ENCODE measurements at places on chromosomes 1 and 21. TPM values are rescaled to one million over a fixed set of nuclear protein-coding genes. Genes with fewer than 3 reads are reported as not detected.
A peak's percentile ranks its signal among the peaks of the same experiment; 100 is the strongest.

Gene MYBPH
- not detected for total RNA-seq

Gene OR2M3
- not detected for total RNA-seq

Gene FAM229A
- 21.8 TPM for total RNA-seq

Gene LHX8
- total RNA-seq: not detected

Gene FAM110D
- total RNA-seq: 0.25 TPM

Gene NPPA
- total RNA-seq: not detected

Gene ATP5IF1
- 110 TPM for total RNA-seq

DNA sequence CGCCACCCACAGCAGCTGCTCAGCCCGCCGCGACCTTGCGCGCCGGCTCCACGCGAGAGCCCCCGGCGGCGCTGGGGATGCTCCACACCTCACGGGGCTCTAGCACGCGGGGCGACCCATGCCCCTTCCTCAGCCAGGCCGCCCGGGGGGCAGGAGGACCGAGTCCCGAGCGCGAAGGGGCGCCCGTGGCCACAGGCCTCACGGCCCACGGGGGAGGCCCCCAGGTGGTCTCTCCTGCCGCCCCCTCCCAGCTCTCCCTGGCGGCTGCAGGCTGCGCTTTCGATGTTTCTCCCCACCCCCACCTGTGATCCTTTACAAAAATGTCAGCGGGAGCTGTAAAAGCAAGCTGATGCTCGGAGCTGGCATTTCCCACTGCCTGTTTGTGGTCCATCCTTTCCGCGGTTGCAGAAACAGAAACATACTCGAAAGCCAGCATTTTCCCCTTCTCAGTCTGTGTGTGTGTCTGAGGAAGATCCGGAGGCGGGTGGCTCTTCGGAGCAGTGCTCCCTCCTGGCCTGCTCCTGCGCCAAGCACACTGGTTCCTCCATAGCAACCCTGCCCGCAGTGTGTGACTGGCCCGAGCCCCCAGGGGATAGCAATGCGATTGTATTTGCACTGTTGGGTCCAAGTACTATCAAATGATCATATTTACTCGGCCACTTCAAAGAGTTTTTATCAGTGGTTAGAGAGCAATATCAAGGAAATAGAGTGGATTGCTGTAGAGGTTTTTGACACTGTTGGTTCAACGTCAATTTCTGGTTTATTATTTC is 2.1 kb downstream of the KIF26B start:
- H3K36me3 ChIP-seq: peaks cover 8% of the 10 kb centered on the region

GRCh38 chr1:3126756-3127678 is 58.0 kb downstream of the PRDM16 start:
- H3K27me3 ChIP-seq: peaks cover 9% of the 10 kb centered on the region
- no peaks in the 10 kb centered on the region for H3K36me3 ChIP-seq
- no peak overlapping the region for H3K27ac ChIP-seq

DNA sequence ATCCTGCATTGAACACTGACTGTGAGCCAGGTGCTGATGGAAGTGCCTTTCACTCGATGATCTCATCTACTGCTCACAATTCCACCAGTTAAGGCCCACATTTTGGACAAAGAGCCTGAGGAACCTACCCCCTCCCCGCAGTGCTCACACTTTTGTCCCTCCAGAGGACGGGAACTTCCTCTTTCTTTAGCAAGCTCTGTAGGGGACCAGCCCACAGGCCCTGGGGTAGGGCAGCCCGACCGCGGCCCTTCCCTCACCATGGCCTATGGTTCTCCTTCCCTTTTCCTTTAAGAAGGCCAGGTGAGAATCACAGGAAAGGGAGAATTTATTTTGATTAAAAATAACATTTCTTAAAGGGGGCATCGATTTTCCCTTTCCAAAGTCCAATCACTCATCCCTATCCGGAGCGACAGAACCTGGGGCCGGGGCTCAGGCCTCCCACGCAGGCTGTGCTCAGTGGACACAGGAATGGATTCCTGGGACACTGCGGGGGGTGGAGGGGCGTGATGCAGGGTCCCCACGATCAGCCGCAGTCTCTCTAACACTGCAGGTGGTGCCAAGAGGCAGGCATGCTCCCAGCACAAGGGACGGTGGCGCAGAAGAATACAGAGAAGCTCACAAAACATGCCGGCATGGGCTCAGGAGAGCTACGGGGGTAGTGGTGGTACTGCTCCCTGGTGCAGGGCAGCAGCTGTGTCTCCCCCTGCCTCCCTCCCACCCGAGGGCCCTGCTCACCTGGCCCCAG is 8.9 kb upstream of the KCNE1 start:
- H3K4me3 ChIP-seq: no peak overlapping the region
- no peaks in the 10 kb centered on the region for H3K4me1 ChIP-seq
- DNase-seq: no peak

DNA sequence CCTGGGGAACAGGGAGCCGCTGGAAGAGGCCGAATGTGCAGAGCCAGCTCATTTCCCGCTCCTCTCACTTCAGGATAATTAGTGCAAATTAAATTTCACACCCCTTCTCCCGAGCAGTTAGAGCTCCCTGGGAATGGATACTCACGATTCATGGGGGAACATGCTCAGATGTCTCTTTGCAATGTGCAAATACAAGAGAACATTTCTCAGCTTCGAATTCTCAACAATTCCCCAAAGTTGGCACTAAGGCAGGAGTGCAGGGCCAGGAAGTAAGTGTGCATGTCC is 54.9 kb downstream of the CAMK2N1 start:
- H3K4me3 ChIP-seq: no peak overlapping the region
- DNase-seq: no peak
- H3K36me3 ChIP-seq: peaks cover 2% of the 10 kb centered on the region
- peaks cover 22% of the 10 kb centered on the region for H3K4me1 ChIP-seq

- peaks cover 3% of the 10 kb centered on the region for H3K27me3 ChIP-seq
- peaks cover 5% of the 10 kb centered on the region for H3K36me3 ChIP-seq
- H3K27ac ChIP-seq: no peak overlapping the region
- no peaks in the 10 kb centered on the region for H3K4me1 ChIP-seq
- no peak for DNase-seq
- no peak overlapping the region for H3K4me3 ChIP-seq
Observed at GRCh38 chr1:51792864-51793263, 85.7 kb downstream of the NRDC start.

- peak overlapping the region; percentile 93 for H3K4me3 ChIP-seq
- peaks cover 14% of the 10 kb centered on the region for H3K4me1 ChIP-seq
- peak overlapping the region; percentile 93 for H3K27ac ChIP-seq
- no peak for DNase-seq
- H3K36me3 ChIP-seq: no peaks in the 10 kb centered on the region
Observed at GRCh38 chr1:44673675-44674112, 587 bp downstream of the TMEM53 start.

DNA sequence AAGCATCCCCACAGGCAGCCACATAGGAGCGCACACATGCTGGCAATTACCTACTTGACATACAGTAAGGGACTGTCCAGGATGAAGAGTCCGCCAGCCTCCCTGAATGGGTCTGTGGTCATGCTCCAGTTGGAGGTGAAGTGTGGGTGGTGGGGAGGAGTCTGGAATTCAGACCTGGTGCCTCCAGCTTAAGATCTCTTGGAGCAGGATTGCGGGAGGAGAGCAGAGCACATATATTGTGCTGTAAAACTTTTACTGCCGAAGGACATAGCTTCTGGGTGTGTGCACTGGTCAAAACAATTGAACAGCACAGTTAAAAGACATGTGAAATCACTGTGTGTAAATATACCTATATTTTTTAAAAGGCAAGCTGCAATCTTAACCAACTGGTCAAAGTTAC is 17.9 kb downstream of the STK40 start:
- DNase-seq: no peak
- no peak overlapping the region for H3K4me3 ChIP-seq
- H3K4me1 ChIP-seq: peaks cover 47% of the 10 kb centered on the region
- H3K36me3 ChIP-seq: no peaks in the 10 kb centered on the region
- H3K27me3 ChIP-seq: peaks cover 6% of the 10 kb centered on the region

DNA sequence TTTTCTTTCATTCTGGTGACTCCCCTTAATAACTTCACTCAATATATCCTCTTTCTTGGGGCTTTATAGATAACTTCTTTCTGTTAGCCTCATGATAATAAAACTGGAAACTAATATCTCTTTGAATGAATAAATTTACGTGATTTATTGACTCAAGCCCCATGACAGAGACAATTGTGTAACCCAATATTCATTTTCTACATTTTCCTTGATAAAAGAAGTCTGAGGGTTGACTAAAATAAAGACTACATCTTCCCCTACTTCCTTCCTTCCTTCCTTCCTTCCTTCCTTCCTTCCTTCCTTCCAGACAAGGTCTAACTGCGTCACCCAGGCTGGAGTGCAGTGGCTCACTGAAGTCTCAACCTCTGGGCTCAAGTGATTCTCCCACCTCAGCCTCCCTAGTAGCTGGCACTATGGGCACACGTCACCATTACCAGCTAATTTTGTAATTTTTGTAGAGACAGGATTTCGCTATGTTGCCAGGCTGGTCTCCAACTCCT is 85.1 kb downstream of the CYYR1 start:
- no peak overlapping the region for H3K27ac ChIP-seq
- peaks cover 4% of the 10 kb centered on the region for H3K27me3 ChIP-seq
- H3K4me3 ChIP-seq: no peak overlapping the region
- no peak for DNase-seq

GRCh38 chr1:160726498-160727315 is 12.3 kb upstream of the SLAMF7 start:
- H3K27me3 ChIP-seq: no peaks in the 10 kb centered on the region
- H3K36me3 ChIP-seq: no peaks in the 10 kb centered on the region
- no peaks in the 10 kb centered on the region for H3K4me1 ChIP-seq
- peak; percentile 56 for DNase-seq
- H3K4me3 ChIP-seq: no peak overlapping the region

GRCh38 chr1:173411835-173412742 is 65.0 kb upstream of the PRDX6 start:
- H3K27me3 ChIP-seq: peaks cover 4% of the 10 kb centered on the region
- no peak for DNase-seq
- no peaks in the 10 kb centered on the region for H3K36me3 ChIP-seq
- no peak overlapping the region for H3K4me3 ChIP-seq

- H3K4me1 ChIP-seq: peaks cover 36% of the 10 kb centered on the region
- DNase-seq: no peak
- peak overlapping the region; percentile 17 for H3K4me3 ChIP-seq
- peaks cover 19% of the 10 kb centered on the region for H3K36me3 ChIP-seq
Observed at GRCh38 chr21:32340863-32341848, 42.5 kb downstream of the MRAP start.

GRCh38 chr1:205610901-205611466 is 20.8 kb downstream of the ELK4 start:
- no peak for DNase-seq
- H3K27ac ChIP-seq: no peak overlapping the region
- H3K4me3 ChIP-seq: no peak overlapping the region
- H3K27me3 ChIP-seq: no peaks in the 10 kb centered on the region
- H3K36me3 ChIP-seq: no peaks in the 10 kb centered on the region

- no peaks in the 10 kb centered on the region for H3K27me3 ChIP-seq
- DNase-seq: no peak
- no peaks in the 10 kb centered on the region for H3K4me1 ChIP-seq
- H3K27ac ChIP-seq: no peak overlapping the region
- H3K4me3 ChIP-seq: no peak overlapping the region
- no peaks in the 10 kb centered on the region for H3K36me3 ChIP-seq
Observed at GRCh38 chr1:202831906-202832305, 21.2 kb downstream of the PCAT6 start.

GRCh38 chr1:16922885-16923431 is 1.2 kb downstream of the CROCC start:
- peak overlapping the region; percentile 81 for H3K4me3 ChIP-seq
- H3K36me3 ChIP-seq: no peaks in the 10 kb centered on the region
- no peak for DNase-seq
- peaks cover 28% of the 10 kb centered on the region for H3K4me1 ChIP-seq
- peak overlapping the region; percentile 26 for H3K27ac ChIP-seq
- peaks cover 20% of the 10 kb centered on the region for H3K27me3 ChIP-seq

- DNase-seq: no peak
- H3K27me3 ChIP-seq: no peaks in the 10 kb centered on the region
- peaks cover 5% of the 10 kb centered on the region for H3K36me3 ChIP-seq
- no peak overlapping the region for H3K4me3 ChIP-seq
- H3K4me1 ChIP-seq: no peaks in the 10 kb centered on the region
- H3K27ac ChIP-seq: no peak overlapping the region
Observed at GRCh38 chr1:192737306-192737705, 71.5 kb upstream of the RGS2 start.

- peaks cover 11% of the 10 kb centered on the region for H3K27me3 ChIP-seq
- peak within 1 kb of the TSS; percentile 98 for H3K27ac ChIP-seq
- H3K4me1 ChIP-seq: peaks cover 27% of the 10 kb centered on the region
- peak within 1 kb of the TSS; percentile 94 for H3K4me3 ChIP-seq
Observed at GRCh38 chr1:248825909-248826760, at the start of gene SH3BP5L. SH3BP5L (minus strand) TSS chr1:248825915; CDS start chr1:248824935, 980 bp downstream.

GRCh38 chr1:64038965-64039364 is 164.5 kb upstream of the UBE2U start:
- H3K4me1 ChIP-seq: peaks cover 3% of the 10 kb centered on the region
- peaks cover 3% of the 10 kb centered on the region for H3K27me3 ChIP-seq
- no peak overlapping the region for H3K27ac ChIP-seq
- H3K4me3 ChIP-seq: no peak overlapping the region

- DNase-seq: peak; percentile 48
- H3K27ac ChIP-seq: no peak within 1 kb of the TSS
- H3K4me3 ChIP-seq: peak within 1 kb of the TSS; percentile 90
- peaks cover 1% of the 10 kb centered on the region for H3K27me3 ChIP-seq
- no peaks in the 10 kb centered on the region for H3K36me3 ChIP-seq
- H3K4me1 ChIP-seq: peaks cover 5% of the 10 kb centered on the region
Observed at GRCh38 chr1:103108376-103109150, at the start of gene COL11A1. COL11A1 (minus strand) TSS chr1:103108522; CDS start chr1:103108178, 344 bp downstream.

DNA sequence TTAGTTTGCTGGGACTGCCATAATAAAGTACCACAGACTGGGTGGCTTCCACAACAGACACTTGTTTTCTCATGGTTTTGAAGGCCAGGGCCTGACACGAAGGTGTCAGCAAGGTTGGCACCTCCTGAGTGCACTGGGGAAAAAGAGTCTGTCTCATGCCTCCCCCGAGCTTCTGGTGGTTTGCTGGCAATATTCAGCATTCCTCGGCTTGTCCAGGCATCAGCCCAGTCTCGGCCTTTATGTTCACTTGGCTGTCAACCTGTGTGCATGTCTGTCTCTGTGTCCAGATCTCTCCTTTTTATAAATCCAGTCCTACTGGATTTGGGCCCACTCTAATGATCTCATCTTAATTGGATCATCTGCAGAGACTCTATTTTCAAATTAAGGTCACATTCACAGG is 72.6 kb downstream of the DOP1B start:
- no peaks in the 10 kb centered on the region for H3K4me1 ChIP-seq
- H3K36me3 ChIP-seq: no peaks in the 10 kb centered on the region
- no peak overlapping the region for H3K4me3 ChIP-seq
- H3K27me3 ChIP-seq: no peaks in the 10 kb centered on the region
- H3K27ac ChIP-seq: no peak overlapping the region

- H3K4me3 ChIP-seq: no peak overlapping the region
- peaks cover 1% of the 10 kb centered on the region for H3K27me3 ChIP-seq
- no peaks in the 10 kb centered on the region for H3K4me1 ChIP-seq
Observed at GRCh38 chr1:65449214-65449823, 28.9 kb downstream of the LEPR start.

GRCh38 chr1:83905315-83905907 is 93.5 kb downstream of the TTLL7 start:
- DNase-seq: no peak
- no peak overlapping the region for H3K27ac ChIP-seq
- peaks cover 5% of the 10 kb centered on the region for H3K27me3 ChIP-seq
- no peak overlapping the region for H3K4me3 ChIP-seq
- peaks cover 2% of the 10 kb centered on the region for H3K4me1 ChIP-seq
